Activated CD8-positive, alpha-beta T cell treated with anti-CD3 and anti-CD28 coated beads for 36 hours (primary cell): ENCODE measurements at places on chromosomes 12 and 14. TPM values are rescaled to one million over a fixed set of nuclear protein-coding genes. Genes with fewer than 3 reads are reported as not detected.

The KRT80 gene
- total RNA-seq = not detected

The KLRB1 gene
- total RNA-seq = 4.9 TPM

The NEUROD4 gene
- not detected for total RNA-seq

The GPRC5D gene
- not detected for total RNA-seq

The DACT1 gene
- 1.4 TPM for total RNA-seq

The SMIM41 gene
- total RNA-seq = not detected

The CYP27B1 gene
- total RNA-seq = 7.9 TPM

The MGST1 gene
- not detected for total RNA-seq

The DTX1 gene
- total RNA-seq = 2.9 TPM

The INHBC gene
- total RNA-seq = 0.16 TPM

The KRT3 gene
- total RNA-seq = not detected
